CD4-positive, alpha-beta memory T cell (primary cell): ENCODE measurements at places on chromosomes 1 and 21.

DNA sequence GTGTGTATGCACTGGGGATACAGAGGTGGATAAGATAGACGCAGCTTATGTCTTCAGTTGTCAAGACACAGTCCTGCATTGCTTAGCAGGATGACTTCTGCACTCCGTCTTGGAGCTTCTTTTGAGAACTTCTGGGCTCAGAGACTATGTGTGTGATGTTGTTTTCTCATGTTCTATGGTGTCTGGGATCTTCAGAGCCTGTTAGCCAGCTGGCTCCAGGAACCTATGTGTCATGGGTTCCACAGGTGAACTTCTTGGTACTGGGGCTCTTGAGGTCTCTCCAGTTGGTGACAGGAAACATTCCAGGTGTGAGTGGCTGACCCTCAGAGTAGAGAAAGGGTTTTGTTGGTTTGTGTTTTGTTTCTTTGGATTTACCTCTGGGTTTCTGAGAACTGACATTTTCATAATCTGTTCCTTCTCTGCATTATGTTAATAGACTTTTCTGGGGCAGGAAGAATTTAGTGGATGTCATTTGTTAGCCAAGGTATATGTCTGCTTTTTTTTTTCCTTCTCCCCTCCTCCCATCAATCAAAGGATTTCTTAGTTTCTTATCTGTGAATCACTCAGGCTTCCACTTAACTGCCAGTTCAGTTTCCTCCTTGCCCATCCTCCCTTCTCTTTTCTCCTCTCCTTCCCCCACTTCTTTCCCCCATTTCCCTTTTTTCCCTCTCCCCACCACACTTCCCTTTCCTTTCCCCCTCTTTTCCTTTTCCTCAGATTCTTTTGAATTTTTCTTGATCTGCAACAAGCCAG, 18.1 kb downstream of the FGGY start:
- no peak for DNase-seq

- no peak for DNase-seq
These were observed 41.8 kb upstream of the POFUT2 start for GRCh38 chr21:45329261-45330074.

DNA sequence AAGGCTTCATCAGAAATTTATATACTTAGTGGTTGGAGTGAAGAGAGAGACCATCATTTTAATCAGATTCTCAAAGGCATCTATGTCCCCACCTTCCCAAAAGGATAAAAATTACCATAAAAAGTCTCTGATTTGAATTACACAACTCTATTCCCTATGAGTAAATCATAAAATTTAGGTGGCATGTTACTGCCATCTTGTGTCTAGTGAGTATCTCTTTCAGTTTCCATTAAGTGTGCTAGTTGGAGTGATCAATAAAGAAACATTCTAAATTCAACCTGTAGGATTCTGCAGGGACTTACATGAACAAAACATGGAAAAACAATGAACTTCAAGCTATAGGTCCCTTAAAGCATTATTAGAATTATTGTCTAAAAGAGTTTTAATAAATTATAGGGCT, 655.4 kb downstream of the LTN1 start:
- DNase-seq: no peak

GRCh38 chr1:101101360-101101759, 75.8 kb upstream of the DPH5 start:
- DNase-seq: no peak

DNA sequence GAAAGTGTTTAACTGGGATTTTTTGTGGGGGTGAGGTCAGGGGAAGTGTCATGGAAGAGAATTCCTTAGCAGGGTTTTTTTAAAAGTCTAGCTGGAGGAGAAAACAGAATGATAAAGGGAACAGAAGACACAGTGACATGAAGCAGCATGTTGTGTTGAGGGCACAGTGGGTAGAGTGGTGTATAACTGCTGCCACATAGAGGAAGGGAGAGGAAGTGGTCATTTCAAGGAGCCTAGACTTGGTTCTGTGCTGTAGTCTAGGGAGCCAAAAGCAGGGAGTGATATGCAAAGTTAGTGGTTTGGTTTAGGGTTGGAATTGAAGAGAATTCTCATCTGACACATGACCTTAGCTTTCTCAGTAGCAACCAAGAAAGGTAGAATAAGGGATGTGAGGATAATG, 10.2 kb downstream of the EEIG2 start:
- DNase-seq: peak; percentile 39

DNA sequence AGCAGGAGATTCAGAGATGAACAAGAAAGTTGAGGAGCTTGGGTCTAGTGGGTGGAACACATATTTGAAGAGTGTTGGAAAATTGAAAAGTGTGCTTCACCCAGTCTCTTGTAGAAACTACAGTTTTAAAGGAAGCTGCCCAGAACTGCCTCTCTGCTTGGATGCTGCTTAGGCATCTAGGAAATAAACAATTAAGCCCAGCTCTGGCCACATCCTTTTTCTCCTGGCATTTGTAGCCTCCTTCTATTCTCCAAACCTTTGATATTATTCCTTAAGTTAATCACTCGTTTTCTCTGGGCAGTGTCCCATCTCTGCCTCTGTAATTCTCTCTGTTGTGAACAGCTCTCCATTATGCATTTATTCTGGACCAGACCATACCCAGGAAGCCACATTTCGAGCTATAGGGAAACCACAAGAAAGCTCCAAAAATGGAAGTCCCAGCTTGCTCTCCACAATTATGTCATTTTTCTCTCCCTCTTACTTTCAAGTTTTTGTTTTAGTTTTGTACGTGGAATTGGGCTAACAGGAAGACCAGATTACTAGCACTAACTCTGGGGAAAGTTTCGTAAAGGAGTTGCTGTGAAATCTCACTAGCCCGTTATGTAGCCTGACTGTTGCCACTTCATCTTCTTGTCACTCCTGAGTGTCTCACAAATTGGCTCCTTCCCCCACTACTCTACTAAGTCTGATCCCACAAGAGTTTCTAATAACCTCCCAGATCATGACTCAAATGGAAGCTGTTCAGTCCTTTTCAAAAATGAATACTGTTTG, 102.2 kb downstream of the NTMT2 start:
- no peak for DNase-seq

DNA sequence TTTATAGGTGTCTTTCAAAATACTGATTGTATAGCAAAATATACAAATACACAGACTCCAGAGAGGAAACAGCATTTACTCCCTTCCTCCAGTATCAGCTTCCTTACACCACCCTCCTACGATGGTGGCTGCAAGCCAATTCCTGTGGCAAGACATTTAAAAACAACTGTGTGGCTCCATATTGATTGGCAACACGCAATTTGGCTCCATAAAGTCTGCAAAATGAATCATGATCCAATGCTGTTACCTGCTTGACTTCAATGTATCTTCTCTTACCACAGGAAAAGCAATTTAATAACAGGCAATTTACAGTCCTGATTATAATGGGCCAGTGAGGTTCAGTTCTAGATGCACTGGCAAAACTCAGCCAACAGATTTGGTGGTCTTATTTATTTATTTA, 19.7 kb upstream of the ATP6V1G3 start:
- no peak for DNase-seq

GRCh38 chr1:153277852-153278251, 18.4 kb downstream of the LORICRIN start:
- peak; percentile 28 for DNase-seq

- no peak for DNase-seq
These were observed 219.3 kb downstream of the ST6GALNAC3 start for GRCh38 chr1:76293831-76294230.

- DNase-seq: no peak
These were observed 42.6 kb downstream of the FAF1 start for GRCh38 chr1:50917138-50918137.
